Urinary bladder (tissue), 4 donors: ENCODE measurements at places on chromosomes 11 and 22. TPM values are rescaled to one million over a fixed set of nuclear protein-coding genes. Genes with fewer than 3 reads are reported as not detected.

DNA sequence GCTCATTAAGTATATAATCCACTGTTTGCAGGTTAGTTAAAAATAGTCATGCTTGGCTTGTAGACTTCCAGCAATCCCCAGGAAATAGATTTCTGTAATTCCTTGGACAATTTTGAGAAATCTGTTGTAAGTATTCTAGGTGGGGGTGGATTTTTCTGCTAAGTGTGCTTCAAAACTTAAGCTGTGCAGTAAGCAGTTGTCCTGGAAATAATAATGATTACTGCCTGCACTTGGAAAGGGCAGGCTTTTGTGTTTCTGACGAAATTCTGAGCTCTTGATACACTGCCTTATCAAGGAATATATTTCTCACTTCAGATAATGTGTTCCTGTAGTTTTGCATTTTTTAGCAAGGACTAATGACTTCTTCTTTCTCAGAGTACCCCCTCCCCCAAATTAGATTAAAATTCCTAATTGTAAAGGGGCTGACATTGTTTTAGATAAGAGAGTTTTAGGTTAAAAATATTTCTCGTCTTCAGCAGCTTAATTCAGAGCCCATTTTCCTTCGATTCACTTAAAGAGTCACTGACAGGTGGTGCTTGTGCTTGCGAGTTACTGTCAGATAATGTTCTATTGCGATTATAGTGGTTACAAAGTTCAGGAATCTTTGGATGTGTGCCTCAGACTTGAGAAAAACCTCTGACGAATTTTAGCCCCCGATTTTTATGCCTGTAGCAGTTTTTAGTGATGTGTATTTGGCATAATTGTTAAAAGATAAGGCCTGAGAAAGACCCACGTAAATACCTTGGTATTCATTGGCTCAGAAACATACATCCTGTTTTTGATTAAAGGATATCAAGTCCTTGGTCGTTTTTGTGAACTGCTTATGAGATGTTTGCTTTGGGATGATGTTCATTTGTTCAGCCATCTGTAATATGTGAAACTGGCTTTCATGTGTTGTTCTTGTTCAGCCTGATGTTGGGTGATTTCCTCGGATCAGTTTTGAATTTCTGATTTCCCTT is 120.5 kb downstream of the HIPK3 start:
- no peak for DNase-seq

DNA sequence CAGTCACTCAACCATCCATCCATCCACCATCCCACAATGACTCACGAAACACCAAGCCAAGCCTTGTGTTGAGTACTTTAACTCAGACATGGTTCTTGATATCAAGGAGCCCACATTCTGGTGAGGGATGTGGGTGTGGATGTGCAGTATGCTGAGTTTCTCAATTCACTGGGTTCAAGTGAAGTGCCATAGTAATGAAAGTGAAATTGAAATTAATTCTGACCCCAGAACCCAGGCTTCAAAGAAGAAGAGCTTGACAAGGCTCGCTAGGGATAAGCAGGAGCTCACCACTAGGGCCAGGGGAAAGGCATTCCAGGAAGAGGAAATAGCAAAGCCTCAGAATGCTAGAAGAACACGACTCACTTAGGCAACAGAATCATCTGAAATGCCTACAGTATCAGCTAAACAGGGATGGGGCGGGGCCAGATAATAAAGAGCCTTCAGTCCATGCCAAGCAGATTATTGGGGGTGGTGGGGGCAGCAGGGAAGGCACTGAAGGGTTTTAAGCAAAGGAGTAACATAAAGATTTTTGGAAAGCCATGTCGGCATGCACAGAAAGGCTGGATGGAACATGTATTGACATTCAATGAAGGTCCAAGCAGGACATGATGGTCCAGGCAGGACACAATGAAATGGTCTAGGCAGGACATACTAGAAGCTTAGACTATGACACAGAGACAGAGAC is 37.2 kb downstream of the RTL6 start:
- DNase-seq, result no peak

DNA sequence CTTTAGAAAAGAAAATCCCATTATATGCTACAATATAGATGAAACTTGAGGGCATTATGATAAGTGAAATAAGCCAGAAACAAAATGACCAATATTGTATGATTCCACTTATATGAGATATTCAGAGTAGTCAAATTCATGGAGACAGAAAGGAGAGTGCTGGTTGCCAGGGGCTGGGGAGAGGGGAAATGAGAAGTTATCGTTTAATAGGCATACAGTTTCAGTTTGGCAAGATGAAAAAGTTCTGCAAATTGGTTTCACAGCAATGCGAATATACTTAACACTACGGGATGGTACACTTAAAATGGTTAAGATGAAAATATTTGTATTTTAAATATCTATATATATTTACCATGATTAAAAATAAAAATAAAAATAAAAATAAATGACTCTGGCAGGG is 31.1 kb upstream of the RDX start:
- DNase-seq, result no peak

The GGTLC2 gene
- total RNA-seq, result not detected

DNA sequence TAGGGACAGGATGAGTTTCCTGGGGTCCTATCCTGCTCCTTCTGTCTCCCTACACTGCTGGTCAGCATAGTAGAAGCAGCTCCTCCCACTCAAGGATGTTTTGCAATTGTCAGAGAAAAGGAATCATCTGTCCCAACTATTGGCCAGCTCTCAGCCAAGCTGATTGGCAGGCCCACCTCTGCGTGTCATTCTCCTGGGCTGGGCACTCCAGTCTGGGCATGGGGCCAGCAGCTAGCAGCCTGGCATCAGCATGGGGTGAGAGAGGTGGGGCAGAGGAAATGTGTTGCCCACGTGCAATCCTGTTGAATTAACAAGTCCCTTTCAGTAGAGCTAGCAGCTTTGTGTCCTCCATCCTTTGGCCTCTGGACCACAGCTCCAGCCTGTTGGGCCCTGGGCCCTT is 14.1 kb downstream of the ANKK1 start:
- peak; percentile 11 for DNase-seq

The NAV2 gene
- total RNA-seq, result 10.6 TPM

The MRGPRD gene
- total RNA-seq, result not detected

DNA sequence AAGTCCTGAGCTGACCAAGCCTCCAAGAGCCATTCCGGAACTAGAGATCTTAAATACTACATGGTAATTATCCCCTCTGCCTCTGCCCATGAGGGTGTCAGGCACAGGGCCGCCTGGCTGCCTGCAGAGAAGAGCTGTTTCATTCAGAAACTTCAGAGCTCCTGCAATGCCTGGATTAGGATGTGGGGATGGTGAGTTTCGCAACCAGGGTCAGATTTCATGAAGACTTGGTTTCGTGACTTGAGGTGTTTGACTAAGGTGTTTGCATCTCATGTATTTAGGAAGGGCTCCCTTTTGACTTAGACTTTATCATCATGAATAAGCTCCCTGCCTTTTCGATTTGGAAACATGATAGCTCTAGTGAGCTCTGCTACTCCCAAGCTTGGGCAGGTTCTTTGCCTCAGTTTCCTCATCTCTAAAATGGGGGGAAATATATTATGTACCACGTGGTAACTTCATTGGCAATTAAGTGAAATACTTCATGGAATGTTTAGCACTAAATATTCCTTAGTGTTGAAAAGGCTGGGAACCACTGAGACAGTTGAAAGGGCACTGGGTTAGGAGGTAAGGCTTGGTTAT is 9.1 kb downstream of the TIMP3 start:
- DNase-seq, result no peak

DNA sequence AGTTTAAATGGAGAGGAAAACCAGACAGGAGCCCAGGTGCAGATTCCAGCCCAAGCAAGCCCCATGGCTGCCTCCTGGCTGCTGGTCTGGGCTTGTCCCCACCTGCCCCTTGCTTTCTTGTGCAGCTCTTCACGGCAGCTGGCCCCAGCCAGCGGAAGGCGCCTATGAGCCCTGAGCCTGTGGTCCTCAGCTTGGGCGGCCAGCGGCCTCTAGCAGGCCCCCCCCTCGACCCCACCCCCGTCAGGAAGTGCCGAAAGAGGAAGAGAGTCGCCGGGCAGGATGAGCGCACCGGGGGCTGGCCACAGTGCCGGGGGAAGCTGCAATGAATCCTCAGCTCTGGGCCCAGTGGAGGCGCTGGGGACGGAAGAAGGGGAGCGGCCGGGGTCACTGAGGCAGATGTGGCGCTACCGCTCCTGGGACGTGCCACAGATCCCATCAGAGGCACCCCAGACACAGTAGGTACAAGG is 2.1 kb upstream of the DGKZ start:
- DNase-seq, result no peak

The ZBTB16 gene
- total RNA-seq, result 10.3 TPM

DNA sequence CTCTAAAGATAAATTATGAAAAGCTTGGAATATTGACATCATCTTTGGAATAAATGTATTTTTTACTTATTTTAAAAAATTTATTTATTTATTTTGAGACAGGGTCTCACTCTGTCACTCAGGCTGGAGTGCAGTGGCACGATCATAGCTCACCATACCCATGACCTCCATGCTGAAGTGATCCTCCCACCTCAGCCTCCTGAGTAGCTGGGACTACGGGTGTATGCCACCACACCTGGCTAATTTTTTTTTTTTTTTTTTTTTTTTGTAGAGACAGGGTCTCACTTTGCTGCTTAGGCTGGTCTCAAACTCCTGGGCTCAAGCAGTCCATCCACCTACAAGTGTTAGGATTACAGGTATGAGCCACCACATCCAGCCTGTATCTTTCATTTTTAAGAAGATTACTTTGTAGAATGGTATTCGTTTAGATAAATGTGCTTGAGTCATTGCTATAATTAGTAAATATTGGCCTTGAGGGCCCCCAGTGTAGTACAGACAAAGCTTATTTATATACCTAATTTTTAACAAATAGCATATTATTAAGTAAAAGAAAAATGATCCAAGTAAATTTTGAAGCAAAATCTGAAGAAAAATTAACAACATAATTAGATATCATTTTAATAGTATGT is 8.5 kb downstream of the SWAP70 start:
- no peak for DNase-seq

GRCh38 chr22:31173386-31174145 is 13.6 kb downstream of the RNF185 start:
- no peak for DNase-seq

The MYEOV gene
- not detected for total RNA-seq

DNA sequence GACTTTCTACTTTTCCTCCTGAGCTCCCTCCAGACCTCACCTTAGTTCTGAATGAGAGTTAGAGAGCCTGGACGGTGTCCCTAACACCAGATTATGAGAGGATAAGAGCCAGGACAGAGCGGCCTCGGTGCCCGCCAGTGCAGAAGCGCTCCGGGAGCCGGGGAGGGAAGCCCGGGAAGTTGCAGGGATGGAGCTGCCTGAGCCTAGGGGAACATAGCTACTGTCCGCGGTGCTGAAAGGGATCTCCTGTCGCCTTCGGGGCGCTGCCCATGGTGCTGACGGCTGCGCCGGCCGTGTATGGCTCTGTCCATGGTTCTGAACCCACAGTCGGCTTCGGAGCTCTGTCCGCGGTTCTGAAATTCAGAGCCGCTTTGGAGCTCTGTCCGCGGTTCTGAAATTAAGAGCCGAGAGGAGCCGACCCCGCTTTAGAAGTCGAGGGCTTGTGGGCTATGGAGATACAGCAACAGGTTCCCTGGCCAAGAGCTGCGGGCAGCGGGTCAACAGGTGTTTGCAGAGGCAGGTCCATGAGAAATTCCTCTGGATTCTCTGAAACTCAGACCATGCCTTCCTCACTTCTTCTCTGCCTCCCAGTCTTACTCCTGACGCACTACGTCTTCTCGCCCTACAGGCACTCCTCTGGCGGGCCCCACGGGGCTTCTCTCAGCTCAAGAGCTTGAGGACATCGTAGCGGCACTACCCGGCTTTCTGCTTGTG is 814 bp downstream of the NPAS4 start:
- peak; percentile 65 for DNase-seq

DNA sequence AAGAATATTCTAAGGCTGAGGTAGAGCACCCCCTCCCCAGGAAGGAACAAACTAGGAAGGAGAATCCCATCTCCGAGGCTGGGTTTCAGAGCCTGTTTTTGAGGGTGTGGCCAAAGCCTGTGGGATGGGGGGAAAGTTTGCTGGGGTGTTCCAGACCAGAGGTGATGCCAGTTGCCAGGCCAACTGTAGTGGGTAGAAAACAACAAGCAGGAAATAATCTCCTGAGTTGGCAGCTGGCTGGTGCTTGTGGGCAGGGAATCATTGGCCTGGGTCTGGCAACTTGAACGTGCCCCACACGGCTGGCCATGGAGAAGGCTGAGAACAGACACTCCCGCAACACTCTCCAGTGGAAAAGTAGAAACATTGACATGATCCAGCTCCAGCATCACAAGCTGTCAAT is 385.6 kb downstream of the ETS1 start:
- no peak for DNase-seq
